Fibroblast of the aortic adventitia (primary cell): ENCODE measurements at places on chromosomes 2 and 18. TPM values are rescaled to one million over a fixed set of nuclear protein-coding genes. Genes with fewer than 3 reads are reported as not detected.

DNA sequence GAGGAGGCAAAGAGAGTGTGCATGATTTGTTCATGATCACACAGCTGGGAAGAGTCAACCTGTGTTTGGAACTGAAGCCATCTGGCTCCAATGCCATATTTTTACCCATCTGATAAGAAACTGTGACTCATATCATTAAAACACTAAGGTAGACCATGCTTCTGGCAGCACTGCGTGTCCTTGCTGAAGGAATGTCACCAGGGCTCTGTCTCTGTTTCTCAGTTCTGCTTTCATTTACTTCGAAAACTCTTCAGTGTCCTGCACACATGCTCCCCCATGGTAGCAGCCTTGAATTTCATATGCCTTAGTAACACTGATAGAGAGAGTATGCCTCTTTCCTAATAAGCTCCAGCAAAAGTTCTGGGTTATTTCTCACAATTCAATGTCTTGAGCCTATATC lies 830.4 kb downstream of the DCDC2C start:
- DNase-seq, result no peak

DNA sequence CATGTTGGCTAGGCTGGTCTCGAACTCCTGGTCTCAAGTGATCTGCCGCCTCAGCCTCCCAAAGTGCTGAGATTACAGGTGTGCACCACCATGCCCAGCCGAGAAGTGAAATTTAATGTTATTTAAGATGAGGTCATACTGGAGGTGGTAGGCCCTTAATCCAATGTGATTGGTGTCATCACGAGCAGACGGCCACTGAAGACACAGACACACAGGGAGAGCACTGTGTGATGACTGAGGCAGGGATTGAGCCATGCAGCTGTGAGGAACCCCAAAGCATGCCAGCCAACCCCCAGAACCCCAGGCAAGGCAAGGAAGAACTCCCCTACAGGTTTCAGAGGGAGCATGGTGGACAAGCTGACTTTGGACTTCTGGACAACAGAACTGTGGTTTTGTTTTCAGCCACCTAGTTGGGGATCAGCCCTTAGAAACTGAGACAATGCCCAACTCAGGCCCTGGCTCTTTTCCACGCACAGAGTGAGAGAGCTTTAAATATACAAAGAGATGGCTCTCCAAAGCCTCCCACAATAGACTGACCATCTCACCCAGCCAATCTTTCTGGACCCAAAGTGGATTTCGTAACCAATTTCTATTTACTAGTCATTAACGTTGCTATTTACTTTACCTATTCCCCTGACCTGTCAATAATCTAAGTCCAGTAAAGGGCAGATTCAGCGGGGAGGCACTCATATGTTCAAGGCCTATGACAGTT lies 34.2 kb downstream of the TBC1D8 start:
- DNase-seq, result no peak

GRCh38 chr2:111994042-111994441 lies 61.0 kb upstream of the TMEM87B start:
- DNase-seq, result no peak

DNA sequence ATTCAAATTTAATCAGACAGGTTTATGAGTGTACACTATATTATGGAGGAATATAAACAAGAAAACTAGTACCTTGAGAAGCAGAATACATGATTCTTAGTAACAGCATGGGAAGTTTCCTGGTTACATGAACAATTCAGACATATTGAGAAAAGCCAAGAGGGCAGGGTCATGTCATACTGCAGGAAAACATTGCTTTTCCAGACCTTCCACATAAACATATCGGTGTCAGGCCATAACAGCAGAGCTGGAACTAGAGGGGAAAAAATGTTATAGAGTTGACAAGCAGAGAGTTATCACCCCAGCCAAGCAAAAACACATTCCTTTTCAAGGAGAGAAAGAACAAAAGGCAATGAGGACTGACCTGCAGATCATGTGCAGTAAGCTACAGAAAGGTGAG lies 74.7 kb upstream of the ZNF236 start:
- DNase-seq, result no peak

DNA sequence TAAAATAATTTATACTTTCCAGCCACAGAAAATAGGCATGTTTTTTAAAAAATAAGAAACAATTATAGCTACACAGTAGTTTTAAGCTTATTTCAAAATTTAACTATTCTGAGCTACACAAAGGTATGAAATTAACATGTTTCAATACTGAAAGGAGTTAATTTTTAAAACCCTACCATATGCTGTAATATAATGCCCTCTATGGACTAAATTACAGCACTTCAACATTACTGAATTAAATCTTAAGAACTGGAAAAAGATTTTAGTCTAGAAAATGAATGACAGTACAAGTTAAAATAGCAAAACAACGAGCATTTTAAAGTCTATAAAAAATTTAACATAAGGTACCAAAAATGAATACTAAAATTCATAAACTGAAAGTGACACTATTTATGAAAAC lies 36.3 kb downstream of the RTN4 start:
- no peak for DNase-seq

- no peak for DNase-seq
Observed at GRCh38 chr18:63022429-63023022, 297.0 kb downstream of the BCL2 start.

- DNase-seq, result no peak
Observed at GRCh38 chr2:177332992-177333388, 59.6 kb upstream of the AGPS start.

DNA sequence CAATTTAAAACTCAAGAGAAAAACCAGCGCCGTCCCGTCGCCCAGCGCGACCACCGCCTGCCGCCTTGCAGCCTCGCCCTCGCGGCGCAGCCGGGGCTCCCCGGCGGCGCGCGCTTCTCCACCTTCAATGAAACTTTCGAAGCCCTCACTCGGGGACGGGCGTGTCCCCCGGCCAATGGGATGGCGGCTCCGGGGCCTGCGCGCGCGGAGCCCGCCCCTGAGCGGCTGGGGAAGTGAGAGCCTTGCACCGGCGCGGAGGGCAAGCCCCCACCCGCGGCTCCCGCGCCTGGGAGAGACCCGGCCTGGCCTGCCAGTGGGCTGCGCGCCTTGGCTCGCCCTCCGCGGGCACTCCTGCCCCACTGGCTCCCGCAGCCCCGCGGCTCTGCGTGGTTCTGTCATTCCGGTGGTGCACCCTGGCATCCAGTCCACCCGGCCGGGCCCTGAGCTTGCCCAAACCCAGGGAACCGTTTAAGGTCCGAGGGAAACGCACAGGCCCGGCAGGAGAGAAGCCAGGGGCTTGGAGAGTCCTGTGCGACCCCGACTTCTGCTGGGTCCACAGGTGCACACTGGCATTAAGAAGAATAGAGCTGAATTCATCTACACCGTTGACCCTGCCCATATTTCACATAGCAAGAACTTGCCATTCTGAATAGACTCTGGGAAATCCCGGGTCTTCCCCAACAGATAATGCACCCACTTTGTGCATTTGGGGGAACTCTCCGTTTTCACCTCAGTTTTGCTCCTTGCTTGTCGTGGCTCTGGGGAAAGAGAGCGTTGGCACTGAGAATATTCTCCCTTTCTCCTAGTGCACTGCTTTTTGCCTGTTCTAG lies at the start of gene PIEZO2:
PIEZO2 (minus strand) TSS at position 129 of the 830 bp plus-strand sequence. CDS start 981 bp downstream, outside the sequence.
- peak; percentile 11 for DNase-seq

DNA sequence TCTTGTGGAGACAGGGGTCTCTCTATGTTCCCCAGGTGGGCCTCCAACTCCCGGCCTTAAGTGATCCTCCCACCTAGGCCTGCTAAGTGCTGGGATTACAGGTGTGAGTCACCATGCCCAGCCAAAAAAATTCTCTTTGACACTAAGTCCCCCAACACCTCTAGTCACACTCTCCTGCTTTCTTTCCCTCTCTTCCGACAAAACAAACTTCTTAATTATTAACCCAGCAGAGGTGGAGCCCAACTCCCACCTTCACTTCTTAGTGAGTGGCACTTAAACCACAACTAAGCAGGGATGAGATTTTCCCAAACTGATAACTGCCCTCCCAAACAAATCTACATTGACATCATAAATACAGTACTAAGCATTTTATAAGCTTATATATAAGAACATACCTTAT lies 60.5 kb upstream of the PMAIP1 start:
- DNase-seq, result no peak

- peak; percentile 29 for DNase-seq
Observed at GRCh38 chr2:135225781-135226180, 173.7 kb downstream of the RAB3GAP1 start.

Gene EFR3B
- 0.99 and 1.1 TPM in 2 replicates for total RNA-seq

Gene CAVIN2
- 24.1 and 29.8 TPM in 2 replicates for total RNA-seq

DNA sequence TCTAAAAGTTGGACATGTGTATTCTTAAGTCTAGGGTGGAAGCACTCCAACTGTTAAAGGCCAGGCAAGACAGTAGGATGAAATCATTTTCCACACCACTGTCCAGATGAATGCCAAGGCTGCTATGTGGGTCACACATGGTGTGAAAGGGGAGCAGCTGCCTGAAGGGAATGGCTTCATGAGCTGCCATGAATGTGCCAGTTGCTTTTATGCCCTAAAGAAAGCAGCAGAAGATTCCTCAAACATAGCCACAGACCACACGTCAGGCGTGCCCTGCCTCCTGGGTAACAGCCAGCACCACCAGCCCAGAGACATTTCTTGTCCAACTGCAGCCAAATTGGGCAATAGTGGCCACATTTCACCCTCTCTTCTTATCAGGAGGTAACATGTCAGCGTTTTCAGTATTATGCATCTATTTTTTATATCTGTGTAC lies 130.2 kb downstream of the MTCL1 start:
- peak; percentile 78 for DNase-seq

- DNase-seq, result no peak
Observed at GRCh38 chr2:75222527-75222926, 23.2 kb upstream of the TACR1 start.

Gene SERPINB10
- total RNA-seq, result not detected in 2 replicates

DNA sequence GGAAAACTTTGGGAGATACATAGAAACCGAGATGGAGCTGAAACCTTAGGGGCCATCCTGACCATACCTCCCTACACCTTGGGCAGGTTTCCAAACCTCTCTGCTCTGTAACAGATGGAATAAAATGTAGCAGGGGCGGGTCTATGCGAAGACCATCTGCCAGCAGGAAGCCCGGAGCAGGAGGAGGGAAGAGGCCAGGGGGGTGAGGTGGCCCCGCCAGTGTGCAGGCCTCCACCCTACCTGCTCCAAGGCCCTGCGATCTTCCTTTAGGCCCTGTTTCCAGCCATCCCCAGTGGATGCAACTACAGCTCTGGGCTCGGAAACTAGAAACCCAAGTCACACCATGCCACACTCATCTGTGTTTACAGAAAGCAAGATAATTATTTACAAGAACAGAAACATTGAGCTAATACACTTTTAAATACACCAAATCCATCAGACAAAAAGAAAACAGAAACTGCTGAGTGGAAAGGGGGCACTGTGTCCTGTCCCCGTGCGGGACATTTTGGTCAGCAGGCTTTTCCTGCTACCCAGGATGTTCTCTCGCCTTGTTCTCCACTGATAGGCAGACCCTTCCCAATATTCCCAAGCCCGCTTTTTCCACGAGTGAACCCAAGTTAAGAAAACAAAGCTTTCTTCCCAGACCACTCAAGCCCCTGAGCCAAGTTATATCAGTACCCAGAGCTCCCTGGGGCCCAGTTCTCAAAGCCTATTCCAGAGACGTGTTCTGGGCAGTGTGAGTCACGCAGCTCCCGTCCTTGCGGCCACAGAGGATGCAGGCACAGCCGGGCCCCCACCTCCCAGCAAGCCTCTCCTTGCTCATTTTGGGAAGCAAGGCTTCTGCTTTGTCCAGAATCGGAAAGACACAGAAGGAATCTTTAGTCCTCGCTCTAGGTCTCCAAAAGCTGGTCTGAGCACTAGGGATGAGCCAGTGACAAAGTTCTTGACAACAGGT lies 17.3 kb downstream of the CIB4 start:
- peak; percentile 45 for DNase-seq

- DNase-seq, result peak; percentile 44
Observed at GRCh38 chr18:9918016-9918680, 4.3 kb downstream of the VAPA start.

Gene TM4SF20
- total RNA-seq, result 0.57 TPM in 1 of 2 replicates, not detected in the other

GRCh38 chr18:3081584-3081991 lies 68.6 kb upstream of the LPIN2 start:
- DNase-seq, result no peak

- no peak for DNase-seq
Observed at GRCh38 chr2:74439373-74439772, 2.4 kb downstream of the RTKN start.

GRCh38 chr2:238100821-238101771 lies 956 bp downstream of the ESPNL start:
- no peak for DNase-seq

GRCh38 chr18:9757827-9758621 lies 49.9 kb downstream of the RAB31 start:
- peak; percentile 32 for DNase-seq

Gene MROH2A
- under 0.01 TPM in 1 of 2 replicates, not detected in the other for total RNA-seq

DNA sequence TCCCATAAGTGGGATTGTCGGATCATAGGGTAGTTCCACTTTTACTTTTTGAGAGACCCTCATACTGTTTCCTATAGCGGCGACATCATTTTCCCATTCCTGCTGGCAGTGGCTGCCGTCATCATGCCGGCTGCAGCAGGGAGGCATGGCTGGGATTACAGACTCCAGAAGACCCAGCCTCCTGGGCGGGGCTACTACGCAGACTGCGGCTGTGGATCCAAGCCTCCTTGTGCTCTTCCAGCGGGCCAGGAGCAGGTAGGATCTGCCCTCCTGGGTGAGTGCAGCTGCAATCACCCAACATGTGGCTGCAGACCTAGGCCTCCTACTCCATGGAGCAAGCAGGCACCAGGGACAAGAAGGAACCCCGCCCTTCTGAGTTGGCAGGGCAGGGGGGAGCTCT lies 359.2 kb downstream of the GALR1 start:
- DNase-seq, result no peak

Gene GCG
- not detected in 2 replicates for total RNA-seq

Gene CAPN10
- total RNA-seq, result 14.3 and 44.2 TPM in 2 replicates

GRCh38 chr2:235347691-235348090 lies 146.2 kb upstream of the AGAP1 start:
- DNase-seq, result peak; percentile 52

Gene RNF144A
- 5.8 and 10.8 TPM in 2 replicates for total RNA-seq

Gene TMEM169
- 0.36 TPM in 1 of 2 replicates, not detected in the other for total RNA-seq

DNA sequence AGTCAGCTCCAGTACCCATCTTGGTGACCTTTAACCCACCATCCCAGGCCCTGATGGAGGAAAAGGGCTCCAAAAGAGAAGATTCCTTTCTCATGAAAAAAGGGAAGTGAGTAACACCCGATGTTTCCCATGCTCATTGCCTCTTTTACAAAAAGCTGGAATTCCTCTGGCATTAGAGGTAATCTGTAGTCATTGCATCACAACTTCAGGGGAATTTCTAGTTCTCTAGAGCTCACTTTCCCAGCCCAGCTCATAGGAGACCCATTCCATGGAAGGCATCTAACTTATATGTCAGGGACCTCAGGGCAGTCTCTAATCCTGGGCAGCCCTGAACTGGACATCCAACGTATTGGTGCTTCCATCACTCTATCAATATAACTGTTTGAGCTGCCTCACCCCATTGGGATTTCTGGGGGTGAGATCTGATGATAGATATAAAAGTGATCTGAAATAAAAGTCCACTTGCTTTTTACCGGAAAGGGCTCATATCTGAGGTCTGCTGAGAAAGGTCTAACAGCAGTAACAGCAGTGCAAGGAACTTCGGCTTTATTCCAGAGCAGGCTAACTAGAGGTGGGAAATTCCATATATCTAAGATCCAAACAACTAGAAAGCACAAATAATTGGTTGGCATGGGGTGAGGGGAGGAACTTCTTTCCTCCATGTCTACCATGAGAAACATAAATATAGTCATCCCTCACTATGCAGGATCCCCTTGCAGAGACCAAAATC lies 106.1 kb downstream of the ETAA1 start:
- peak; percentile 97 for DNase-seq
